ENCODE measurements at places on chromosomes 11 and 22. TPM values are rescaled to one million over a fixed set of nuclear protein-coding genes. Genes with fewer than 3 reads are reported as not detected.
A peak's percentile ranks its signal among the peaks of the same experiment; 100 is the strongest.

The SSTR3 gene
- total RNA-seq: not detected

- DNase-seq: peak; percentile 3
Observed at GRCh38 chr11:6855971-6856541, 6.8 kb upstream of the OR10A2 start.

DNA sequence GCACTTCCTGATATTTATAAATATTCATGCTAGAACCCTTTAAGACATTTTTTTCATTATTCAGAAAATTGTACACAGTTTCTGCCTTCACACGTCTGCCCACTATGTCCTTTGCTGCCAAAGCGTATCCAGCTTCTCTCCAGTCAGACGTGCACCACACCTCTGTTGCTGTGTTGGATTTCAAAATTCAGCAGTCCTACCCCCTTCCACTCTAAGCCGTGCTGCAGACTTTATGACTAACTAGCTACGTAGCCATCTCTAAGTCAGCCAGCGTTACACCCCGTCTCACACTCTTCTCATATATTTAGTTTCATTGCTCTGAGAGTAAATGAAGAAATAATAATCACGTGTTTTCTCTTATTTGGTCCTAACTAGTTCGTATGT, 28.2 kb upstream of the OPCML start:
- no peak for DNase-seq

GRCh38 chr11:2248242-2248641, 22.1 kb downstream of the ASCL2 start:
- DNase-seq: no peak

The CCDC116 gene
- total RNA-seq: not detected

DNA sequence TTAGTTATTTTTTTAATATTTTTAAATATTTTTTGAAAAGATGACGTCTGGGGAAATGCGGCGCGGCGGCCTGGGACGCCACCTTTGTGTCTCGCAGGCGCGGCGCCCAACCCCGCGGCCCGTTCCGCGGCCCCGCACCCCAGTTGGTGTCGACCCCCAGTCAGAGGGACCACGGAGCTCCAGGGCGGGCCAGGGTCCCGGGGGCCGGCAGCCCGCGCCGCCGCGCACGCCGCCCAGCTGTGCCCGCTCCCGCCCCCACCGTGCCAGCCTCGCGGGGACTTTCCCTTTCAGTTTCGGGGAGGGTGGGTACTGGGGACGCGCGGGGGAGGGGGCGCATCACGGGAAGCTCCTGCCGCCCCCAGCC, 1.6 kb downstream of the CCND1 start:
- no peak for DNase-seq

DNA sequence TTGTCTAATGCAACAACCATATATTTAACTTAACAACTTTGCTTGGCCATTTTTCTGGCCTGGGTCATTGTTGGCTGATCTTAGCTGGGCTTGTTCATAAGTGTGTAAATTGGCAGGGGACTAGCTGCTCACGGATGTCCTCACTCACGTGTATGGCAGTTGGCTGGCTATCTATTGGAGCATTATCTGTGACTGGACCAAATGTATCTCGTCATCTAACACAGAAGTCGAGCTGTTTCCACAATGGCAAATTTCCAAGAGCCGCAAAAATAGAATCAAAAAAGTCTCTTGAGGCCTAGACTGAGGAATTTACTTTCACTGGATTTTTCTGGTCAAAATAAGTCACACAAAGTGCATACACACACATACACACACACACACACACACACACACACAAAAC, 893.3 kb downstream of the FAM181B start:
- DNase-seq: no peak

The MMP13 gene
- total RNA-seq: not detected

GRCh38 chr11:114194702-114195101, 101.5 kb upstream of the NNMT start:
- no peak for DNase-seq

- DNase-seq: no peak
Observed at GRCh38 chr11:73399636-73400035, 23.4 kb downstream of the RELT start.

- DNase-seq: peak; percentile 28
Observed at GRCh38 chr22:29202212-29203192, 3.2 kb upstream of the EMID1 start.

DNA sequence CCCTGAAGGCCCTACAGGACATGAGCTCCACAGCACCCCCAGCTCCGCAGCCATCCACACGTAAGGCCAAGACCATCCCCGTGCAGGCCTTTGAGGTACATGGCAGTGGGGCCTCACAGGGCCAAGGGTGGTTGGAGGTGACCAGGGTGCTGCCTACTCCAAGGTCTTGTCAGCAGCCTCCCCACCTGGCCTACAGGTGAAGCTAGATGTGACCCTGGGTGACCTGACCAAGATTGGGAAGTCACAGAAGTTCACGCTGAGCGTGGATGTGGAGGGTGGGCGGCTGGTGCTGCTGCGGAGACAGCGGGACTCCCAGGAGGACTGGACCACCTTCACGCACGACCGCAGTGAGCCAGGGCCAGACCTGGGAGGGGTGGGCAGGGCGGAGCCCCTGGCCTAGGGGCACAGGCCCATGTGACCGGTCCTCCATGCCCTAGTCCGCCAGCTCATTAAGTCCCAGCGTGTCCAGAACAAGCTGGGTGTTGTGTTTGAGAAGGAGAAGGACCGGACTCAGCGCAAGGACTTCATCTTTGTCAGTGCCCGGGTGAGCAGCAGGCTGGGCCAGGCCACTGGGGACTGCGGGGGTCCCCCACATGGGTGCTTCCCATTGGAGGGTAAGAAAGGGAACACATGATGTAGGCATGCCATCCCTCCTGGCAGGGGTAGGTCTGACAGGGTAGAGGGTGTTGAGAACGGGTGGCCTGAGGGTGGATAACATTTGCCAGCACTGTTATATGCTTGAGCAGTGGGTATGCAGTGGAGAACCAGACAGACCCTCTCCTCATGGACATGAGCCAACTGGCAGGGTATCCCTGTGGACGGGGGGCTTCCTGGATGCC, 5.6 kb downstream of the INPPL1 start:
- DNase-seq: no peak

The CABP4 gene
- total RNA-seq: 25.4 TPM

DNA sequence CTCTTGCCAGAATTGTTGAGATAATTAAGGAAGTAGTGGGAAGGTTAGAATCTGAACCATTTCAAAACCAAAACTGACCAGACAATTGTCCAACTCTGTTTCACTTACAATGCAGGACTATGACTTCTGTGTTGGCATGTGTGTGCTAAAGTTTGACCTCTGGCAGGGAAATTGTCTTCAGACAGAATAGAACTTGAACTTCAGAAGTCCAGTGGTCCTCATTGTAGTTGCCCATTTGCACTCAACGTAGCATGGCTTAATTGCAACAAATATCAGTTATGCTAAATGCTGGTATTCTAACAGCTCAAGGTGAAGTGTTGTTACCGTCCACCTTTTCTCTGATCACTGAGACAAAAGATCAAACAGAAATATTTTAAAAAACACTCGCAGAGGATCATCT, 47.2 kb downstream of the BLID start:
- no peak for DNase-seq

The UNC93B1 gene
- 71.2 TPM for total RNA-seq

DNA sequence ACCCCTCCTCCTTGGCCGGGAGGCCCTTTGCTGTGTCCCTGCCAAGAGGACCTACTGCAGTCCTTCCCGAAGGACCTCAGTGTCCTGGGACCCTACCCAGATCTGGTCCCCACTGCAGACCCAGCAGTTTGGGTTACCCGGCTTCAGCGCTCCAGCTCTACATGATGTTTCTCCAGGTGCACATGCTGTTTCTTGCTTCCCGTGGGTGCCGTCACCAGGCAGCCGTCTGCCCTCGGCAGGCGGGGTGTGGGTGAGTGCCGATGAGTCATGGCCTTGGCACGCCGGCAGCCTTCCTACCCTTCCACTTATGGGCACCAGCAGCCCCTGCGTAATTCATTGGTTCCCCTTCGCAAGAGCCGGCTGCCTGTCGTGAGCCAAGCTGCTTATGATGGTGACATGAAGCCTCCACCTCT, 101.8 kb downstream of the BCR start:
- peak; percentile 93 for DNase-seq

The CYTH4 gene
- total RNA-seq: 0.38 TPM

- DNase-seq: no peak
Observed at GRCh38 chr11:75269367-75269660, 28.7 kb downstream of the TPBGL start.
